ENCODE measurements at places on chromosomes 2 and 18.
A peak's percentile ranks its signal among the peaks of the same experiment; 100 is the strongest.

DNA sequence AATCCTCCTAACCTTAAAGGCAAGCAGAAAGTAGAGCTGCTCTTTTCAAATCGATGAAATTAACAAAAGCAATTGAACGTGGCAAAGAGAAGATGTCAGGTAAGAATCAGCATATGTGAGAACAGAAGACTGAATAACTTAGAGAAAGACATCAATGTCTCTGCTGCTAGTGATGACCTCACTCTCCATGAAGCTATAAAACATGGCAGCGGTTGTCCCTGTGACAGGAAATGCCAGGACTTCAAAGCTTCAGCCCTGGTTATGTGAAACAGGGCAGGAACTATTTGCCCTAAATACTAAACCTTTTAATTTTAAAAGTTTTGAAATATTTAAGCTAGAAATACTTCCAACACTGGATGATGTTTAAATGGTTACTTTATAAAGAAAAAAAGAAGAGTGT, 383.7 kb downstream of the XIRP2 start:
- DNase-seq: no peak

DNA sequence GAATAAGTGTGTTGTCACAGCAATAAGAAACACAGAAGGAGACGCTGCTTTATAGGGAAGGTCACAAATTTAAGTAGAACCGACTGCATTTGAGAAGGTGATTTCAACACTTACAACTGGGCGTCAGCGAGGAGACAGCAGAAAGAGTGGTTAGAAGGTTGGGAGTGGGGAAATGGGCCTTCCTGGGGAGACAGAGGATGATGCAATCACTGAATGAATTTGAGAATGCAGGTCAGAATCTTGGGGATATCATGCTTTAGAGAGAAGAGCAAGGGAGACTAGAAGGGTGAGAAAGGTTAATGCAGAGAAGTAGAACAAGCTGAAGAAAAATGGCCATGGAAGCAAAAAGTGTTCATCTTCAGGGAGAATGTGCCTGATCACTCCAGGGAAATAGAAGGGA, 616.1 kb upstream of the FAM98A start:
- no peak for DNase-seq

- no peak for DNase-seq
These were observed 872 bp downstream of the RDH14 start for GRCh38 chr2:18559531-18560030.

DNA sequence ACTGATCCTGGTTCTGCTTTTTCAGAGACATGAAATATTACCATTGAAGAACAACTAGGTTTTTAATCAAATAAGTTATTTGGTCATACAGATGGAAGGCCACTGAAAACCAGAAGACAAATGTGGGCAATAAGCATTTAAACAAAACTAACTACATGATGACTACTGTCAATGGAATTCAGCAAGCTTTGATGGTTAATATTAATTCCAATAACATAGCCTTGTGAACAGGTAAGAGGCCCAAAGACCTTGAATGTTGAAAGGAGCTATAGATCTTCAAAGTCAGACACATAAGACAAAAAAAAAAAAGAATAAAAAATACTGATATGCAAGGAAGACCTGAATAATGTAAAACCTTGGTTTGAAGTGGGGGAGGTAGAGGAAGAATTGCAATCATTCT, 1955.6 kb upstream of the CELF4 start:
- no peak for DNase-seq

- DNase-seq: no peak
These were observed 31.0 kb downstream of the EDAR start for GRCh38 chr2:108958002-108958401.

DNA sequence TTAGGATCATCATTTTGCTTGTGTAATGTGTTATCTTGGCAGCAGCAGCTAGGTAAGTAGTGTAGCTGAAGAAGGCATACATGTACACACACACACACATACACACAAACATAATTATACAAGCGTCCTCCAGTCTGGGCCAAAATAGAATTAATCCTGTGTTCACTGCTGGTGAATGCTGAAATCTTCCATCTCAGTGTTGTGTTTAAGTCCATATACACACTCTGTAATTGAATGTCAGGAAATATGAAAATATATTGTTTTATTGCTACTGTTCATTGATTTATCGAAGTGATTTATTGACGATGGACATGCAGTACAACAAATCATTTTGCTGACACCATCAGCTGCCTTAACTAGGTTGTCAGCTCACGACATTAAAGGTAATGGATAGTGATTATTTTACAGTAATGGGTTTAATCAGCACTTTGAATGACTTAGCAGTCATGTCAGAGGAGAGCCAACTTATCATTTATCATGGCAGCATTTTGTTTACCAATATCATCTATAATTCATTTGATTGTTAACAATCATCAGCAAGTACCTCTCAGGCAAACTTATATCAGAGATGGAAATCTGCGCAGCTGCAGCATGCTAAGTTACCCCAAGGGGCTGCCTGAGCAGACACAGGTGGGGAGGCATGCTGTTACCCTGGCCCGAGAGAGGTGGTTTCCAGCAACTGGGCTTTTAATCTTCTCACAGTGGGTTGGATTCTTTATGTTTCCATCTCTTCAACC, 83.7 kb upstream of the FSHR start:
- DNase-seq: no peak

- no peak for DNase-seq
These were observed 63.2 kb downstream of the POLR1A start for GRCh38 chr2:86042256-86043168.

DNA sequence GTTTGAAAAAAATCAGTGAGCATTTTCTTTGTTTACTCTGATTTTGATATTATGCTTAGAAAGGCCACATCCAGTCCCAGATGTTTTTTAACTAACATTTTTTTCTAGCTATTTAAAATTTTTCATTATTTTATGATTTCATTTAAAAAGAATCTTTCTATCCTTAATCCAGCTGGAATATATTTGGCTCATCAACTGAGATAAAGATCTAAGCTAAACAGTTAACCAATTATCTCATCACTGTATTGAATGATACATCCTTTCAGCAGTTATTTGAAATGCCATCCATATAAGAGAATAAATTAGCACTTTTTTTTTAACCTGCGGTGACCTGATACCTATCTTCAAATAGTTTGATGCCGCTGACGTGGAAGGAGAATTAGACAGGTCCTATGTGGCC, 245.5 kb upstream of the COPS8 start:
- DNase-seq: no peak

DNA sequence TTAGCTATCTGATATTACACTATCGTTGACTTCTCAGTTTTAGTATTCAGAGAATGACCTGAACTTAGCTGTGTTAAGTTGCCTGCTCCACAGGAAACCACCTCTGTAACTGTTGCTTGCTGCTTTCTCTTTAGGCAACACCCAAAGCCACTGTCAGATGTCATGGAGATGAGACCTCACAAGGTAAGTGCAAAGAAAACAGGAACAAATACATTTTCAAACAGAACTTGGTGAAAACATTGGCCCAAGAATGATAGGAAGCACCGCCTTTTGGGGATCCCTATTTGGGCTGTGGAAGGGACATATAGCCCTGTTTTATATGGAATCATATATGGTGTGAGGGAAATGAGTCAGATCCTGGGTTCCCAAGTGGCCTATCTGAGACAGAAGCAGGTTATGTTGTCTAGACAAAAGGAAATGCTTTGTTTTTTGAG, 143.4 kb downstream of the UBE2E3 start:
- no peak for DNase-seq

DNA sequence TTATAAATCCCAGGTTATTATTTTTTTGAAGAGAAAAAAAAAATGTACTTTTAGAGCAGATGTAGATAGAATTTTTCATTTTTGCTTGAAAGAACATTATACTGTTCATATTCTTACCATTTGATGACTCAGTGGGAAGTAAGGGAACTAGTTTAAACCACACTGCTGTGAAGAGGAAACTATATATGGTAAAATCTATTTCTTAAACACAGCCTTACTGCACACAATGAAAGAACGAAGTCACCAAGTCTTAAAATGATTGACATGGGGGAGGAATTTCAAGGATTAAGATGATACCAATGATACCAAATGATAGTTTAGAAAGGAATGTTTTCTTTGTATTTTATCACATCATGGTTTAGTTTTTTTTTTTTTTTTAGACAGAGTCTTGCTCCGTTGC, 5.0 kb downstream of the ACTR2 start:
- DNase-seq: no peak

DNA sequence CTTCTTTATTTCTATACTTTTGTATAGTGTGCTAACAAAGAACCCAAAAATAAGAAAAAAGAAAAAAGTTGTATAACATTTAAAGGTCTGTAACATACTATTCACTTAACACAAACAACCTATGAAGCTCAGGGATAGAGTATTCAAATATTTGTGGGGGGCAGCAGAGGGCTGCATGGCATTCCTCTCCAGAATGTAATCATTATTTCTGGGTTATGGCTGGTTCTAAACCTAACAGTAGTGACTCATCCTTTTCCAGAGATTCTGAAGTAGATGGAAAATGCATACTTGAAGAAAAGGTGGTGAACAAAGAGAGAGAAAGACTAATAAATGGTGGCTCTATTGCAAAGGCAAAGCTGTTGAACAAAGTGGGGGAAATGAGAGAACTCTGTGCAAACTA, 249.4 kb downstream of the NRXN1 start:
- no peak for DNase-seq

DNA sequence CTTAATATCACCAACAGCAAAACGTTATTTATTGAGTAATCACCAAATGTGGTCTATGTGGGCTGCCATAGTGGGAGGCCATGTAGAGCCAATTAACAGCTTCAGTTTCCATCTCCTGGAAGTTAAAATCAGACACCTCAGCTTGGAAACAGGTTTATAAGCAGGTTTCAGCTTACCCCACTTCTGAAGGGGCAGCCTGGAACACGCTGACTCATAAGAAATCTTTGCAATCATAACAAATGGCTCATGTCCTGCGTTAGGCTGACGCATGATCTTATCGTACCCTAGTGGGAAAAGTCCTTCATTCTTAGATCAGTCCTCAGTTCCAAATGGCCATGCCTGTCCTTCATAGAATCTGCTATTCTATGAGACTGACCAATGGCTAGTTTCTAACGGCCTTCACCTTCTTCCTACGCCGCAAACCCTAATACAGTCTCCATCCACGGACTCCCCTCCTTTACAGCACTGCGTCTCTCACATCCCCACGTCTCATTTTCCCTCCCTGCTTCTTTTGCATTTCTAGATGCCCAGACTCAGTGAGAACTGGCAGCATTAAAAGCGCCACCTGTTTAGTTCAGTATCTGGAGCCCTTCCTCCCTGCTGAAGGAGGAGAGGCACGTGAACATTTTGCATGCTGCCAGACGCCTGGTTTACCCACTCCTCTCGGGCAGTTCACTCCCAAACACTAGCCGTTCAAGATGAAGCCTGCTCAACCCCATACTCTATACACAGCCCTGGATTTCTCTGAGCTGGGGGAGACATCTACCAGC, 24.2 kb upstream of the BZW1 start:
- DNase-seq: no peak

GRCh38 chr18:3002732-3003131, 10.2 kb downstream of the LPIN2 start:
- no peak for DNase-seq

DNA sequence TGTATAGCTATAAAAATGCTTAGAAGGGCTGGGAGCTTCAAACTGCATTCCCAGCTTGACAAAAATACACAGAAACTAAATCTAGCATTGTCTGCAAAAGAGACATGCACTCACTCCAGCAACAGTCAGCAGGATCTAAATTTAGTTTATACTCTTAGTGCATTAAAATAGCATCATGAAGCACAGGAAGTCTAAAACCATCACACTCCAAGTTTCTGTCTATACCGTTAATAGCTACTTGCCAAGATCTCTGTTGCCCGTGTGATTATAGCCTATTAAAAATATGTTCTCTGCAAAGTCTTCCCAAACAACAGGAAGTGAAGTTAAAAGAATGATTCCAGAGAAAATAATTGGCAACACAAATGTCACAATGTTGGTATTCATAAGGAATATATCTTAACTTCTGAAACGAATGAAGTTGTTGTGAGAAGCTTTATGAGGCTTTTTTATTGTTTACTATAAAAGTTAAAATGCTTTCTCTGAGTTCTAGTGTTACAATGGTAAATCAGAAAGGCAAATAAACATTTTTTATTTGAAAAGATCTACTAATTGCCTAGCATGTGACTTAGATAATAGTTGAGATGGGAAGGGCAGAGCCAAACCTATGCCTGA, 184.2 kb downstream of the ZNF385B start:
- DNase-seq: peak; percentile 40

- DNase-seq: no peak
These were observed 114.4 kb downstream of the NCK2 start for GRCh38 chr2:105858868-105859693.

GRCh38 chr2:108226564-108226963, 13.2 kb upstream of the SULT1C3 start:
- no peak for DNase-seq

GRCh38 chr2:218964041-218964771, 4.7 kb downstream of the CDK5R2 start:
- no peak for DNase-seq

- no peak for DNase-seq
These were observed 49.3 kb downstream of the GLS start for GRCh38 chr2:190929919-190930318.

DNA sequence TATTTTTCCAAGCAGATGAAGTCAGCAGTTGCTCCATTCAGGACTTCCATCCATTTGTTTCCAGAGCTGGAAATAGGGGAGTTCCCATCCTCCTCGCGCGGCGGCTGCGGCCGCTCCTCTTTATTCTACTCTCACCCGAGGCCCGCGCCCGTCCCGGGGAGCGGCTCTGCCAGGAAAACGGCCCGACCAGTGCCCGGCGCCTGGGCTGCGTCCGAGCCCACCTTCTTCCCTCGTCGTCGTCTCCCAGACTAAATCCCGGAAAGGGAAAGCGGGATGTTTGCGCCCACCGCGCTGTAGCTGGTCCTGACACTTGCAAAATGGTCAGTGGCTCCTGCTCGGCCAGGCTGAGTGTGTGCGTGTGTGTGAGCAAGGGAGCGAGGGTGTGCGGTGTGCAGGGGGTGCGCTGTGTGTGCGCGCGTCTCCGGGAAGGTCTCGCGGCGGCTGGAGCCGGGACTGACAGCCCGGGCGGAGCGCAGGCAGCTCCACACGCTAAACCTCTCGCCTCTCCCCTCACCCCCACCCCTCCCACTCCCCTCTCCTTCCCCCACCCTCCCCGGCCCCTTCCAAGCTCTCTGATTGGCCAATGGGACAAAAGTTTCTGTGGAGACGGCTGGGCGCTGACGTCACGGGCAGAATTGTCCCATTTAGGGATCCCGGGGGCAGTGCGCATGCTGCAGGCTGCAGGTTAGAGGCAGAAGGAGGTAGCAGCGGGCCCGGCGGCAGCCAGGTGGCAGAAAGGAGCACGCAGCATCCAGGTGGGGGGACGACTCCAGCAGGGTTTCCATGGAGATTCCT, at the start of gene NOL4:
Gene NOL4 (minus strand): TSS at position 491 of the 795 bp plus-strand sequence. CDS start 1,660 bp downstream, outside the sequence.
- peak; percentile 54 for DNase-seq
